Vagina (tissue), 2 donors: ENCODE measurements at places on chromosomes 12 and 14. TPM values are rescaled to one million over a fixed set of nuclear protein-coding genes. Genes with fewer than 3 reads are reported as not detected.
A peak's percentile ranks its signal among the peaks of the same experiment; 100 is the strongest.

GRCh38 chr12:126727218-126728075, 1539.5 kb upstream of the TMEM132C start:
- H3K36me3 ChIP-seq: no peaks in the 10 kb centered on the region
- DNase-seq: no peak
- H3K27ac ChIP-seq: no peak overlapping the region
- H3K27me3 ChIP-seq: no peaks in the 10 kb centered on the region

The MGP gene
- 1,065 TPM for total RNA-seq

The PUS7L gene
- total RNA-seq: 13.0 TPM

The PDZRN4 gene
- 24.8 TPM for total RNA-seq

The RIMKLB gene
- 44.7 TPM for total RNA-seq

The PPP1R3E gene
- 8.6 TPM for total RNA-seq

DNA sequence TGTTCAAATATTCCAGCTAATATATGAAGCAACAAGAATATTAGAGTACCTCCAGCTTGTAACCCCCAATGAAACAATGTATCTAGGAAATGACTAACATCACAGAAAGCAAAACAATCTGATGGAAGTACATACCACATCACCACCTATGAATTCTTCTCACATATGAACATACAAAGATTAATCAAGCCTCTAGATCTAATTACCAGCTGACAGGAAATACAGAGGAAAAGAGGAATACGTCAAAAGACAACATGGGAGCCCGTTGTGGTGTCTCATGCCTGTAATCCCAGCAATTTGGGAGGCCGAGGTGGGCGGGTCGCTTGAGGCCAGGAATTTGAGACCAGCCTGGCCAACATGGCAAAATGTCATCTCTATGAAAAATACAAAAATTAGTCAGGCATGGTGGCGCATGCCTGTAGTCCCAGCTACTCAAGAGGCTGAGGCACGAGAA, 7.5 kb downstream of the NEDD8 start:
- no peak overlapping the region for H3K4me3 ChIP-seq
- DNase-seq: no peak
- H3K27me3 ChIP-seq: no peaks in the 10 kb centered on the region
- H3K27ac ChIP-seq: no peak overlapping the region
- H3K36me3 ChIP-seq: peaks cover 3% of the 10 kb centered on the region
- no peaks in the 10 kb centered on the region for H3K4me1 ChIP-seq

GRCh38 chr14:85234156-85235025, 295.6 kb upstream of the FLRT2 start:
- H3K27ac ChIP-seq: no peak overlapping the region
- no peak for DNase-seq
- no peaks in the 10 kb centered on the region for H3K4me1 ChIP-seq
- H3K36me3 ChIP-seq: no peaks in the 10 kb centered on the region
- no peaks in the 10 kb centered on the region for H3K27me3 ChIP-seq

DNA sequence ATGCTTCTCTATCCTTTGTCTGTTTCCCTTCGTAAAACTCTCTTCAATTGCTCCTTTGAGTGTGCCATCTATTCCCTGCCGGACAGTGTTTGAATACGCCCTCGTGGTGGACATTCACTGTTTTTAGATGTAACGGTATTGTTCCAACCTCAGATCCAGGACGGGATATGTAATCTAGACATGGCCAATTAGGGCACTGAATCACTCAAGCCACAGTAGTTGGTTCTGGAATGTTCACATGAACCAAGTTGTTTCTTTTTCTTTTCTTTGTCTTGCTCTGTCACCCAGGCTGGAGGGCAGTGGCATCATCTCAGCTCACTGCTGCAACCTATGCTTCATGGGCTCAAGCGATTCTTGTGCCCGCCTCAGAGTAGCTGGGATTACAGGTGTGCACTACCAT, 204.2 kb upstream of the PLXNC1 start:
- H3K4me3 ChIP-seq: no peak overlapping the region
- H3K36me3 ChIP-seq: no peaks in the 10 kb centered on the region
- DNase-seq: no peak
- no peaks in the 10 kb centered on the region for H3K27me3 ChIP-seq
- H3K27ac ChIP-seq: peak overlapping the region; percentile 36

DNA sequence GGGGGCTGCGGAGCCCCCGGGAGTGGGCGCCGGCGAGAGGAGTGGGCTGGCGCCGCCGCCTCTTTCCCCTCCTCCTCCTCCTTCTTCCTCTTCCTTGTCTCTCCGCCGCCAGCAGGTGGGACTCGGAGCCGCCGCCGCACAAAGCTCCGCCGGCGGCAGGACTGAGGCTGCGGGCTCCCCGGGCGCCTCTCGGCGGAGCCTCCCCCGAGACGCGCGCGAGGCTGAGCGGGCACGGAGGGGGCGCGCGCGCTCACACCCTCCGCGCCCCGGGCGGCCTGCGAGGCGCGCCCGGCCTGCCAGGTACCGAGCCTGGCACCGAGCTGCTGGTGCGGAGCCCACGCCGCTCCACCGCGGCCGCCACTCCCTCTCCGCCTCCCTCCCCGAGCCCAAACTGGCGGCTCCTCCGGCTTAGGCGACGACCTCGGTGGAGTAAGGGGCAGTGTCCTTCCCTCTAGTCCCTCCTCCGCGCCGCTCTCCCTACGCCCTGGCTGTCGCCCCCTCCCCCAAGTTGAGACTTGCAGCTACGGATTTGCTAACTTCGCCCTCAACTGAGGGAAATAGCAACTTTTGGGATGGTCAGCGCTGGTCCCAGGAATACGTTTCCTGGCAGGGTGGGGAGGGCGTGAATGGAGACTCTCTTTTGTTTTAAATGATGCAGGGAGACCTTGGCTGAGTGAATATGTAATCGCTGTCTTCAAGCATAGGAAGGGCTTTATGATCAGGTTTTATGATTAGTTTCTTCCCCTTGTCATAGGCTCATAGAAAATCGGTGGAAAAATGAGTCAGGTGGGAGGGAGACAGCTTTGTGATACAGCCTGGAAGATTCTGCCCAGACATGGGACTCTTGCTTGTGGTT, 199.5 kb upstream of the CAND1 start:
- H3K4me3 ChIP-seq: peak overlapping the region; percentile 71
- H3K36me3 ChIP-seq: no peaks in the 10 kb centered on the region
- no peak for DNase-seq

GRCh38 chr12:51390457-51390856, 749 bp downstream of the GALNT6 start:
- no peaks in the 10 kb centered on the region for H3K27me3 ChIP-seq
- H3K4me1 ChIP-seq: peaks cover 38% of the 10 kb centered on the region
- H3K27ac ChIP-seq: no peak overlapping the region
- no peaks in the 10 kb centered on the region for H3K36me3 ChIP-seq
- no peak overlapping the region for H3K4me3 ChIP-seq
- no peak for DNase-seq

DNA sequence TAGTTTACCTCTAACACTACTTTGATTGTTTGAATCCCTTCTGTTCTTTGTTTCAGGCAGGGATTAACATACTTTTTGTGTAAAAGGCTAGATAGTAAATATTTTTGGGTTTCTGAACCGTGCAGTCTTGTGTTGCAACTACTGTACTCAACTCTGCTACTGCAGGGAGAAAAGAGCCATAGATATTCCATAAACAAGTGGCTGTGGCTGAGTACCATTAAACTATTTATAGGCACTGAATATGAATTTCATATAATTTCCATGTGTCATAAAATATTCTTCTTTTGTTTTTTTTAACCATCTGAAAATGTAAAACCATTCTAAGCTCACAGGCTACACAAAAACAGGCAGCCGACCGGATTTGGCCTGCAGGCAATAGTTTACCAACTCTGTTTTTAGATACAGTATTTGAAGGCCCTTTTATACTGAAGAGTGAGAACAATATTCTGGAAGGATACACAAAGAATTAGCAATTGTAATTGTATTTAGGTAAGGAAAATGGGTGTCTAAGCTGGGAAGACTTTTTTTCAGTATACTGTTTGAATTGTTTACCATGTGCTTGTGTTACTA, 15.7 kb downstream of the NR1H4 start:
- H3K4me1 ChIP-seq: no peaks in the 10 kb centered on the region
- no peak overlapping the region for H3K4me3 ChIP-seq
- no peaks in the 10 kb centered on the region for H3K36me3 ChIP-seq
- DNase-seq: no peak
- no peaks in the 10 kb centered on the region for H3K27me3 ChIP-seq

GRCh38 chr12:93107514-93108312, 178.6 kb upstream of the EEA1 start:
- H3K27ac ChIP-seq: no peak overlapping the region
- no peaks in the 10 kb centered on the region for H3K36me3 ChIP-seq
- no peaks in the 10 kb centered on the region for H3K27me3 ChIP-seq
- H3K4me1 ChIP-seq: no peaks in the 10 kb centered on the region

- peak overlapping the region; percentile 51 for H3K4me3 ChIP-seq
- no peaks in the 10 kb centered on the region for H3K27me3 ChIP-seq
- DNase-seq: no peak
- no peaks in the 10 kb centered on the region for H3K36me3 ChIP-seq
- peaks cover 31% of the 10 kb centered on the region for H3K4me1 ChIP-seq
Measured at GRCh38 chr14:103205541-103205906, 82.3 kb downstream of the TNFAIP2 start.

GRCh38 chr12:123097561-123098084, 53.3 kb downstream of the PITPNM2 start:
- H3K4me3 ChIP-seq: no peak overlapping the region
- peaks cover 47% of the 10 kb centered on the region for H3K4me1 ChIP-seq
- no peaks in the 10 kb centered on the region for H3K36me3 ChIP-seq
- no peak for DNase-seq

The GLIPR1L1 gene
- not detected for total RNA-seq
